ENCODE measurements at places on chromosomes 11 and 22. TPM values are rescaled to one million over a fixed set of nuclear protein-coding genes. Genes with fewer than 3 reads are reported as not detected.
A peak's percentile ranks its signal among the peaks of the same experiment; 100 is the strongest.

Gene SLN
- 2.7 TPM for total RNA-seq

Gene CD6
- total RNA-seq: 0.52 TPM

Gene DBX1
- total RNA-seq: not detected

Gene OR5B17
- total RNA-seq: not detected

Gene RAB3IL1
- total RNA-seq: 5.0 TPM

Gene FAM227A
- 0.27 TPM for total RNA-seq

Gene GDPD5
- total RNA-seq: 3.3 TPM

DNA sequence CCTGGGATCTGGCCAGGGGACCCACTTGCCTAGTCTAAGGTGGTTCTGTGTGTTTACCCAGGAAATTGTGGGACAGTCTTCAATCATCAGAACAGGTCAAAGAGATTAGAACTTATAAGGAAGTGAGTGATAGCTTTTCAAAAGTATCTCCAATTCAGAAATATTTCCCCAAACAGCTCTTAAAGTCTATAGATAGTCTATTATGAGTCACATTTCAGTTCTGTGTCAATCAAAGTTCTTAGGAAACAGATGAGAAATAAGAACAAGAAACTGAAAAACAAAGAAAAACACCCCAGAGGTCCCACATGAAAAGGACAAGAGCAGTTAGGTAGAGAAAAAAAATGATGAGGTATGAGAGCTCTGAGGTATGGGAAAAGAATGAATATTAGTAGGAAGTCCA is 381.4 kb upstream of the MPPED2 start:
- no peaks in the 10 kb centered on the region for H3K27me3 ChIP-seq
- H3K4me3 ChIP-seq: no peak overlapping the region
- no peak for DNase-seq
- no peaks in the 10 kb centered on the region for H3K4me1 ChIP-seq
- H3K36me3 ChIP-seq: no peaks in the 10 kb centered on the region

DNA sequence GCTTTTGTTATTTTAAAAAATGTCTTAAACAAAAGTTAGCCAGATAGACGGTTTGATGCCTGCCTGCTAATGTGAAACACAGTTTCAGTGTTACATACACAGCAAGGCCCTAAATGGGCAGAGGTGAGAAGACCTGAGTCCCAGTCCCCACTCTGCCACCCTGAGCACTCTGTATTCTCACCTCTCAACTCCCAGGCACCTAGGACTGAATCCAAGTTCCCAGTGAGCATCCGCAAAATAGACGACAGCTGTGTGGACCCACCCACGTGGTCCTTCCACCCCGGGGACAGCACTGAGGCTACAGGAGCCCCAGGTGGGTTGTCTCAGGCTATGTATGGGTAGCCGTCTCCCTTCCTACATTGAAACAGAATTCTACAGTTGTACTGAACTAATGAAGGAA is 111.5 kb downstream of the RPL27A start:
- peaks cover 5% of the 10 kb centered on the region for H3K36me3 ChIP-seq
- DNase-seq: no peak
- H3K27ac ChIP-seq: peak overlapping the region; percentile 68
- peaks cover 31% of the 10 kb centered on the region for H3K4me1 ChIP-seq
- H3K4me3 ChIP-seq: no peak overlapping the region

- no peak overlapping the region for H3K4me3 ChIP-seq
- H3K27me3 ChIP-seq: no peaks in the 10 kb centered on the region
- H3K36me3 ChIP-seq: no peaks in the 10 kb centered on the region
- no peak overlapping the region for H3K27ac ChIP-seq
These were observed 14.2 kb downstream of the ZBTB44 start for GRCh38 chr11:130300567-130300966.

DNA sequence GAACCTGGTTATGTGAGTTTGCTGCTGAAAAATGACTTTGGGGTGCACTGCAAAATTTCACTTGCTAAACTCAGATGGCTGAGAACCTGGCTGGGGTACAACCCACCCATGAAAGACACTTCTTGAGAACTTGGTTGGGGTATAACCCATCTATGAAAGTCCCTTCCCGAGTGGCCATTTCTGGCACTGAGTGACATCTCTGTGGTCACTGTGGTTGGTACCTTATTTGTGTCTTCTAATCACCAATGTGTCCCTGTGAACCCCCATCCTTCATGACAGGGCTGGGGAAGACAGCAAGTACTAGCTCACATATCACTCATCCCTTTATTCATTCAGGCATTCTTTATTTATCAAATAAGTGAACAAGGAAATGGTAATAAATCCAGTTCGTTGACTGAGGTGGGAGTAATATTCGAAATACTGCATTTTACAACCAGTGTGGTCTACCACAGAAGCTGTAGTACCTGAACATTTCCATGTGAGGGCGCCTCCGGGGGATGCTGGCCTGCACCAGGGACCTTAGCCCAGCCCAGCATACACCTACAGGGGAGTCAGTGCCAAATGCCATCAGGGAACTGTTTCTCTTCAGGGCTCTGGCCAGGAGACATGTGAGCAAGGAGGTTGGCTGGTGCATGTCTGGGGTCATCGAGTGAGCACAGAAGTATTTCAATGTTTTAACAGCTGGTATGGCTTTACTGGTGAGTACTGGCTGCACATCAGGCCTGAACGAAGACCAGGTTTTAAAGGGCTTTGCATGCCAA is 122.1 kb downstream of the CSNK2A3 start:
- H3K36me3 ChIP-seq: no peaks in the 10 kb centered on the region
- DNase-seq: no peak
- H3K4me1 ChIP-seq: no peaks in the 10 kb centered on the region
- no peak overlapping the region for H3K4me3 ChIP-seq

DNA sequence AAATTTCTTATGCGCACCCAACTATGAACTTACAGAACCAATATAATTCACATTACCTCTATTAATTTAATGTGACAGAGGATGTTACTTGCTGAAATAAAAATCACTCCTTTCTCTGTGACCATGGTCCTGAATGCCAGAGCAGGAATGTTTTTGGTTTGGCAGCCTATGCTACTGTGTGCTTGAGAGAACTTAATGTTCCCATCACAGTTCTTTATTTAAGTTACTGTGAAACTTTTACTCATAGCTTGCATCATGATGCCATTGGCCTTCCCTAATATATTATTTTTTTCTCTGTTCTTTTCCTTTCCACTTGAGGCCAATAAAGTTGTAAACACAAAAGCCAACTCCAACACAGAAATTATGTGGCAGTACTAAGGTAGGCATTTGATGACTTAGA is 142.2 kb downstream of the FAM76B start:
- no peaks in the 10 kb centered on the region for H3K27me3 ChIP-seq
- H3K4me3 ChIP-seq: no peak overlapping the region
- H3K4me1 ChIP-seq: peaks cover 2% of the 10 kb centered on the region
- DNase-seq: no peak
- no peaks in the 10 kb centered on the region for H3K36me3 ChIP-seq

- peak overlapping the region; percentile 63 for H3K4me3 ChIP-seq
- DNase-seq: peak; percentile 34
- H3K27ac ChIP-seq: no peak overlapping the region
- H3K27me3 ChIP-seq: no peaks in the 10 kb centered on the region
These were observed 1.8 kb downstream of the FJX1 start for GRCh38 chr11:35619855-35620640.

- no peak for DNase-seq
- no peaks in the 10 kb centered on the region for H3K4me1 ChIP-seq
- H3K4me3 ChIP-seq: no peak overlapping the region
- H3K27ac ChIP-seq: no peak overlapping the region
- no peaks in the 10 kb centered on the region for H3K36me3 ChIP-seq
- H3K27me3 ChIP-seq: no peaks in the 10 kb centered on the region
These were observed 529.4 kb downstream of the TBC1D22A start for GRCh38 chr22:47291565-47292495.

GRCh38 chr22:49920859-49921258 is 2.4 kb downstream of the CRELD2 start:
- H3K27me3 ChIP-seq: no peaks in the 10 kb centered on the region
- no peak overlapping the region for H3K27ac ChIP-seq
- DNase-seq: no peak
- peaks cover 8% of the 10 kb centered on the region for H3K4me1 ChIP-seq

- peak overlapping the region; percentile 98 for H3K27ac ChIP-seq
- H3K27me3 ChIP-seq: no peaks in the 10 kb centered on the region
- DNase-seq: no peak
- H3K4me1 ChIP-seq: peaks cover 29% of the 10 kb centered on the region
- H3K4me3 ChIP-seq: peak overlapping the region; percentile 85
These were observed 689 bp downstream of the PDHX start for GRCh38 chr11:34916843-34917770.

- no peaks in the 10 kb centered on the region for H3K36me3 ChIP-seq
- no peaks in the 10 kb centered on the region for H3K27me3 ChIP-seq
- DNase-seq: no peak
These were observed 389.6 kb upstream of the SYN3 start for GRCh38 chr22:33447733-33448132.

- H3K4me1 ChIP-seq: no peaks in the 10 kb centered on the region
- H3K36me3 ChIP-seq: no peaks in the 10 kb centered on the region
- no peak overlapping the region for H3K27ac ChIP-seq
- peaks cover 4% of the 10 kb centered on the region for H3K27me3 ChIP-seq
These were observed 18.2 kb downstream of the LHFPL7 start for GRCh38 chr22:24928322-24928721.

- H3K27me3 ChIP-seq: no peaks in the 10 kb centered on the region
- DNase-seq: no peak
- H3K4me1 ChIP-seq: peaks cover 45% of the 10 kb centered on the region
- H3K36me3 ChIP-seq: no peaks in the 10 kb centered on the region
- peak overlapping the region; percentile 49 for H3K4me3 ChIP-seq
These were observed 651 bp upstream of the CARD16 start for GRCh38 chr11:105045676-105046296.

DNA sequence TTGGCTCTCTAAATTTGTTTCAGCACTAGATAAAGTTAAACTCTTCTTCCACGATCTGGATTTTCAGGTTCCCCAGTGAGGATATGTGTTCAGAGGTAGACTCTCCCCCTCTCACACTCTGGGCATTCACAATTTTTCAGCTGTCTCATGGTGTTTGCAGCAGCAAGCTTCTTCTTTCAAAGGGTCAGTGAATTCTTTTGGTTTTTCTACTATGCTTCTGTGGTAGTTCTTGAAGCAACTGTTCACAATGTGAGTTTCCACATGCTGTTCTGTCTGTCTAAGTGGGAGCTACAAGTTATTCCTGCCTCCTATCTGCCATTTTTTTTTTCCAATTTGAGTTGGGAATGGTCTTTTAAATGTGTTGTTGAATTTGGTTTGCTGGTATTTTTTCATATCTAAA is 25.4 kb downstream of the CNTF start:
- H3K4me1 ChIP-seq: no peaks in the 10 kb centered on the region
- no peaks in the 10 kb centered on the region for H3K36me3 ChIP-seq
- no peaks in the 10 kb centered on the region for H3K27me3 ChIP-seq

DNA sequence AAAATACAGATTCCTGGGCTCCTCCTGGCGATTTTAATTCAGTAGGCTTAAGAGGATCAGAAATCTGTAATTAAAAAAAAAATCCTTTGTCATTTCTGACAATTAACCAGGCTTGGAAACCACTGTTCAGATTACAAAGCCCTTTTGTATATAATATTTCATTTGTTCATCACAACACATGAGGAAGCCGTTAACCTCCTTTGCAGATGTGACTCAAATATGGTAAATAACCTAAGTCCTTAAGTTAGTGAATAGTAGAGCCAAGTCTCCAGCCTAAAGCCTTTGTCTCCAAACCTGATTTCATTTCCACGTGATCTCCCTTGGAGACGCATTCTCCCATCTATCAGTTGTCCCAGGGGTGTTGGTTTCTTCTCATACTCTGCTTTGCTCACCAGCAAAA is 67.6 kb downstream of the UBASH3B start:
- DNase-seq: no peak
- H3K36me3 ChIP-seq: no peaks in the 10 kb centered on the region
- no peak overlapping the region for H3K27ac ChIP-seq
- no peaks in the 10 kb centered on the region for H3K4me1 ChIP-seq
- no peaks in the 10 kb centered on the region for H3K27me3 ChIP-seq

- no peak overlapping the region for H3K27ac ChIP-seq
- no peaks in the 10 kb centered on the region for H3K27me3 ChIP-seq
- H3K4me3 ChIP-seq: no peak overlapping the region
These were observed 62.1 kb upstream of the ARHGAP20 start for GRCh38 chr11:110774138-110775014.

- H3K36me3 ChIP-seq: no peaks in the 10 kb centered on the region
- no peak overlapping the region for H3K27ac ChIP-seq
- DNase-seq: no peak
- no peaks in the 10 kb centered on the region for H3K27me3 ChIP-seq
- no peak overlapping the region for H3K4me3 ChIP-seq
These were observed 400.5 kb downstream of the TENM4 start for GRCh38 chr11:79040348-79040747.

Data from heart right ventricle (tissue), 16 donors.